ENCODE measurements at places on chromosomes 7 and 10. TPM values are rescaled to one million over a fixed set of nuclear protein-coding genes. Genes with fewer than 3 reads are reported as not detected.

The GPR158 gene
- 0.04 TPM for total RNA-seq

The MNX1 gene
- total RNA-seq = 4.1 TPM

The XRCC2 gene
- 4.5 TPM for total RNA-seq

The ARHGEF35 gene
- 0.34 TPM for total RNA-seq

The POU6F2 gene
- not detected for total RNA-seq

The VSTM4 gene
- total RNA-seq = 0.39 TPM

The SUN3 gene
- not detected for total RNA-seq

The SPDYE2 gene
- total RNA-seq = not detected

The TMEM176B gene
- not detected for total RNA-seq

The INMT gene
- total RNA-seq = not detected

The PAPSS2 gene
- 21.9 TPM for total RNA-seq

The FZD1 gene
- 2.2 TPM for total RNA-seq

The RALA gene
- total RNA-seq = 29.9 TPM

The MOGAT3 gene
- not detected for total RNA-seq

The GSAP gene
- 3.5 TPM for total RNA-seq

The MRC1 gene
- not detected for total RNA-seq

The OR13A1 gene
- not detected for total RNA-seq

The EIF5AL1 gene
- 1.9 TPM for total RNA-seq

The MSMB gene
- total RNA-seq = not detected

The LHPP gene
- 14.8 TPM for total RNA-seq
